ENCODE measurements at places on chromosomes 2 and 18.
A peak's percentile ranks its signal among the peaks of the same experiment; 100 is the strongest.

- DNase-seq, result no peak
Observed at GRCh38 chr18:183769-184168, 25.4 kb downstream of the USP14 start.

DNA sequence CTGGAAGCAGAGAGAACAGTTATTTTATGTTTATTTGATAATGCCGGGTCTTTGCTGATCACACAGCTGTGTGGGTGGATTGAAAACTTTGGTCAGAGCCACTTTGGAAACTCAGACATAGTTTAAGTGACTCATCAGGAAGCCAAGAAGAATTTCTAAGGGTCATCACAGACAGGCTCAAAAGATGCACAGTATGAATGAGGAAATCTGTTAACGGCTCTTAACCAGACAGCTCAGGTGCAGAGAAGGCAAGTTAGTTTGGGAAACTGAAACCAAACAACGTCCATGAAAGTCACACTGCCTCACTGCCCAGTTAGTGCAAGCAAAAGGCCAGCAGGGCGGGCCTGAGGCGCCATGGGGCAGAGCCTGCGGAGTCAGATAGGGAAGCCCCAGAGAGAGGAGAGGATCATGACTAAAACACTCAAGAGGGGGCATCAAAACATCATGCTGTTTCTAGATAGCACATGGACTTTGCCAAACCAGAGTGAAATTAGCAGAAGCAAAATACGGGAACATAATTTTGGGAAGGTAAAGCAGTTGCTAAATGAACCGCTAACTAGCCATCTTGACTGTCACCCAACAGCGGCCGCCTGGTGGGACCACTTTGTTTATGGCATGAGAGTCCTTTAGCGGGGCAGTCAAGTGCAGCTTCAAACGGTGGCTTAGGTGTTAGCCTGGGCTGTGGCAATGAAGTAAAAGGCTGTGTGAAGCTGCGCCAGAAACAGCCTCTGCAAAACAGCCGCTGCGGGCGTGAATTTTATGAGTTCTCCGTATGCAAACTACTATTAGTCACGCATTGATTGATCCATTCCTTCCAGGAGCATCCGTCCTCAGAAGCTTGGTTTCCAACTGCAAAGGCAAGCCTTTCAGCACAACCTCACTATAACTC is 101.2 kb downstream of the KCTD18 start:
- peak; percentile 4 for DNase-seq

GRCh38 chr2:228902176-228902575 is 368.9 kb downstream of the PID1 start:
- DNase-seq, result no peak

GRCh38 chr18:59268721-59269562 is 4.3 kb downstream of the RAX start:
- no peak for DNase-seq

All from activated CD8-positive, alpha-beta memory T cell treated with anti-CD3 and anti-CD28 coated beads for 48 hours (primary cell).